Left renal cortex interstitium (tissue), 4 donors: ENCODE measurements at places on chromosomes 3 and 15.

- DNase-seq: no peak
Measured at GRCh38 chr3:134132961-134133360, 103.2 kb upstream of the SLCO2A1 start.

DNA sequence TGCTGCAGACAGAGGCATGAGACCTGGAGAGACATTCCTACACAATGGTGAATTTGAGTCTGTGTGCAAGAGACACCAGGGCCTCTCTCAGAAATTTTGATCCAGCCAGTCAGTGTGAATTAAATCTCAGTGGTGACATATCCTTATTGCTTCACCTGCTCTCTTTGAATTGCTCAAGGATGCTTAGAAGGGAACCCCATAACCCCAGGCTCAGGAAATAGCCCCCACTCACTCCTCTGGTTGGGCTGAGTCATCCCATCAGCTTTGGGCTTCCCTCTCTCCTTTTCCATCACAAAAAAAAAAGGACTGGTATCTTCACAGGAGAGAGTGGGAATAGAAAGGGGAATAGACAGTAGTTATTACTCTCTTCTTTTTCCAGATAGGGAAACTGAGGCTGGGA lies 33.0 kb upstream of the LARS2 start:
- no peak for DNase-seq

- no peak for DNase-seq
Measured at GRCh38 chr3:184240384-184241140, 8.2 kb downstream of the ALG3 start.

- no peak for DNase-seq
Measured at GRCh38 chr3:124773351-124774326, 43.4 kb downstream of the UMPS start.

- DNase-seq: no peak
Measured at GRCh38 chr15:55799291-55800212, 56.6 kb upstream of the PRTG start.

- DNase-seq: no peak
Measured at GRCh38 chr15:71962537-71962936, 152.2 kb downstream of the NR2E3 start.

DNA sequence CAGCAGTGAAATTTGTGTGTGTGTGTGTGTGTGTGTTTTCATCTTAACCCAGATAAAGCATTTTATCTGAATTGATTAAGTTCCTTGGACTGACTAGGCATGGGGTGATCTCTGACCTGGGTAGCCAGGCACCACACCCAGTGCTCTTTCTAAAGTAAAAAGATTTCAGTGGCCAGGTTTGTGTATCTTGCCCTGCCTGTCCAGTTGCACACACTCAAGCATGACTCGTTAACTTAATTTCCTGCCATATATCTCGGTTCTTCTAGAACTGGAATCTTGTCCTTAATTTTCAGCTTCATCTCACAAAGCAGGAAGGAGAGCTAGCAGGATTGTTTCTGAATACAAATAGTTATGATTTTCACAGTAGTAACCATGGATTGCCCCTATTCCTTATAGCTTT lies 17.0 kb downstream of the TM4SF18 start:
- no peak for DNase-seq

DNA sequence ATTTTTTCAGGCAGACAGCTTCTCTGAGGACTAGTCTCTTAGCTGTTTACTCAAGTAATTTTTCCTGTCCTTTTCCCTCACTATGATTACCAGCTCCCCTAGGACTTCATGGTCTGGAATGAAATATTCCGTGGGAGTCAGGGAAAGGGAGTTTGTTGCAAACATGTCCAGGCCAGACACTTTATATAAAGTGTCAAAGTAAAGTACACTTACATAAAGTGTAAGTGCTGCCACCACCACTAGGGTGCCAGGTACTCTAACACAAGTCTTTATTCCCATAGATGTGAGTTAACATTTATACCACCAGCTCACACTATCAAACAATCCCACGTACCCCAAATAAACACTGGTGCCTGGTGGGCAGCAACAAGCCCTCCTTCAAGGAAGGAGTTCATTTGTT lies 179.8 kb downstream of the SNRPN start:
- no peak for DNase-seq

- no peak for DNase-seq
Measured at GRCh38 chr3:123365450-123366143, 83.3 kb downstream of the ADCY5 start.

GRCh38 chr3:154766765-154767503 lies 313.2 kb upstream of the MME start:
- DNase-seq: no peak

GRCh38 chr3:99872923-99873254 lies 55.2 kb downstream of the CMSS1 start:
- DNase-seq: no peak

DNA sequence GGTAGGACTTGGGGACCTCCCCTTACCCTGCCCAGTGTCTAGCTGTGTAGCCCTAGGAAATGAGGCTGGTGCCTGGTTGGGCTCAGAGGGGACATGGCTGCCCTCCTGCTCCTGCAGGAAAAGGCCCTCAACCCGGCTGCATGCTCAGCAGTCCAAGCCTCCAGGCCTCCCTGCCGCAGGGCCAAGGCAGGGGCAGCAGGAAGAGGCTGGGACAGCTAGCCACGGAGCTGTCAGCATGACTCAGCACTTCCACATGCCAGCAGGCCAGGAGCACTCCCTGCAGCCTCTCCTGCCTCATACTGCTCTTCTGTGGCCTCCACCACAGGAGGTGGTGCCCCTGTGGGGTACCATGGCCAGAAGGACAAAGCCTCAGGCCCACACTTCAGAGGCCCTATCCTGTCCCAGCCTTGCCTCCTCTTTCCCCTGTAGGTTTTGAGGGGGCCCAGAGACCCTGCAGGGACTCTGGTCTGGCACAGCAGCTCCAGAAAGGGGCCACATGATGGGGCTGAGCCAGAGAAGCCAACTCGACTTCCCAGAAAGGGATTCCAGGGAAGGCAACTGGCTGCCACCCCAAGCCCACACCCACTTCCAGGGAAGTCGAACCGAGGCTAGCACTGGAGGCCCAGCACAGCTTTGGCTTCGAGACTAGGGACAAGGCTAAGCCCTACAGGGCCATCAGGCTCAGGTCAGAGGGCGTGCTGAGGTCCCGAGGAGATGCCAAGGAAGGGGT lies 19.5 kb downstream of the TKT start:
- DNase-seq: no peak

DNA sequence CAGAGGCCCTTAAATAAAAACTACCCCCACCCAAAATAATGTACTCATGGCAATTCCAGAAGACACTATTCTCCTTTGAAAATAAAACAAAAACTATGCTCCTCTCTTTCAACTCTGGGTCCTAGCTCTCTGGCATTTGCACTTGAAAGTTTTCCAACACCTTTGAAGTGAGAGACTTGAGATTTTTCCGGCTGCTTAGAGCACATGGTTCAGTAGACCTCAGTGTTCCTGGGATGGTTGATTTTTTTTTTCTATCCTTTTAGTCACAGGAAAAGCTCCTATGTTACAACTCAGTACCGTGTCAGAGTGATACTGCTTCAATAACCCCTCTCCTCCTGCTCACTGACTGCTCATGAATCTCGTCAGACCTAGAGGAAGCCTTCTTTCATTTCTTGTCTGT lies 118.3 kb upstream of the TUSC7 start:
- DNase-seq: no peak

DNA sequence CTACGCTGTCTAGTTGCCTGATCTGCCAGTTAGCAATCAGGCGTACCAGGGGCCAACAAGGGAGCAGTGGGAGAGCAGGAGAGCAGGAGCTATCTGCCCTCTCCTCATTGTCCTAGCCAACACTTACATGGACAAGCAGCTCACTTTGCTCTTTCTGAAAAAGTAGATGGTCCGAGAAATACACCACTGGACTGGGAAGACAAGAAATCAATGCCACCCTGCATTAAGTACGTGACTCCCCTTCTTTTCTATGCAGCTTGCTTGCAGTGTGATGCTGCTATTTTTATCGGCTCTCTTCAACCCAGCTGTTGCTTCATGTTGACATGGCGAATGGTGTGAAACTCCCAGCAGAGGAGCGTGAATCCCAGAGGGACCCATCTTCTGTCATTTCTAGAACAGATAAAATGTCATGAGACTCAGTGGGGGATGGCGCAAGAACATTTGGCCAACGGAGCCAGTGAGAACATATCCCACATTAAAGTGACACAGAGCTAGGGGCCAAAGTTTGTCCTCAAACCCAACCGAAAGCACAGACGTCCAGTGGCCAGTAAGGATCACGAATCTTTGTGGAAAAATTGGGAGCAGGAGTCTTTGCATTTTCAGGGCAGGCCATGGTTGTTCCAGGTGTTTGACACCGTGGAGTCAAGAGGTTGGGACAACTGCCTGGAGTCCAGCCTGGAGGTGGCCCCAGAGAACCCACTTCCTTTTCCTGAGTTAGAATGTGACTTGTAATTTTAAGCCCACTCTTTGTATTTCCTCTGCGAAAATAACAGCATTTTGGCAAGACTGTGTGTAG lies 53.7 kb upstream of the MEF2A start:
- no peak for DNase-seq

DNA sequence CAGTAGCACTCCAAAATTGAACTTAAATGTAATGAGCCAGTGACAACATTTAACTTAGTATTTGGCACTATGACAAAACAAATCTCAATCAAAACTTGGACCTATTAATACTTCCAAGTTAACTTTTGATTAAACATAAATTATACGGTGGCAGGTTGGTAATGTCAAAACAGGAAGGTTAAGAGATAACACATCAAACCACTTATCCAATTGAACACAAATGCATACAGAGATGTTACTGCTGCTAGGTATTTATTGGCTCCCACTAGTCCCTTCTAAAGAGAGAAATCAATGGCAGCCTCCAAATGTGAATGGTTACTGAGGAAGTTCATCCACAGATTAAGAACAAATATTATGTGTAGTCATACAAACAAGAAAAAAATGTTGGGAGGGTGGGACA lies 1.8 kb downstream of the GSK3B start:
- DNase-seq: no peak

GRCh38 chr3:194339356-194339755 lies 11.8 kb downstream of the CPN2 start:
- no peak for DNase-seq

GRCh38 chr3:11808231-11808630 lies 38.5 kb downstream of the TAMM41 start:
- DNase-seq: no peak

DNA sequence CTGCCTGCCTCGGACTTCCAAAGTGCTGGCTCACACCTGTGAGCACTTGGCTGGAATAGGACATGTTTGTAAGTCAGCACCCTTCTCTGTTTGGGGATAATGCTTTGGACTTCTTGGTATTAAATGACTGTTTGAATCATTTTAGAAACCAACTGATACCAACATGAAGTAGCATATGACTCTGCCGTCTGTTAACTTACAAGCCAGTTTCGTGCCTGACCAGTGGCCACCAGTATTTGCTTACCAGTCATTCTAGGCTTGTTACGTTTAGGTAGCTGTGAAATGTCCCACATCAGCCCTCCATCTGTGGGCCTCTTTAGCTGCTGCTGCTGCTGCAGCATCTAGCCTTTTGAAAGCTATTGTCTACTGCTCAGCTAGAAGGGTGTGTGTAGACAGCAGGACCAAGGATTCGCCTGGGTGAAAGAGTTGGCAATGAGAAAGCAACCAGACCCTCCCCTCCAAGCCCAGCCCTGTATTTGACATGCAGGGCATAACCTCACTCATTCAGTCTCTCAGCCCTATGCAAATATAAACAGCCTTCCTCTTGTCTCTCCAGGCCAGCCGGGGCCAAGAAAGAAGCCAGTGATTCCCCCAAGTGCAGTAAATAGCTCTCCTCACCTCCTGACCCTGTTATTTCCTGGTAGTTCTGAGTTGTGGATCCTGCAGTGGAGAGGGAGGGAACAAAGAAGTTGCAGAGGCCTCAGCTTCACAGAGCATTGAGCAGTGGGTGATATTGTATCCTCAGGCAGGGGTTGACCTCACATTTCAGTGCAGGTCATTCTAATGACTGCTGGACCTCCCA lies 51.0 kb downstream of the NKIRAS1 start:
- no peak for DNase-seq

GRCh38 chr3:3089017-3089416 lies 21.2 kb downstream of the IL5RA start:
- DNase-seq: no peak

- DNase-seq: no peak
Measured at GRCh38 chr3:179726075-179726699, 73.3 kb downstream of the USP13 start.

GRCh38 chr3:141262308-141262705 lies 30.7 kb downstream of the PXYLP1 start:
- DNase-seq: no peak
